ENCODE measurements at places on chromosomes 16 and 17. TPM values are rescaled to one million over a fixed set of nuclear protein-coding genes. Genes with fewer than 3 reads are reported as not detected.
A peak's percentile ranks its signal among the peaks of the same experiment; 100 is the strongest.

Gene TSNAXIP1
- total RNA-seq, result 0.24 TPM

Gene PTX4
- total RNA-seq, result not detected

DNA sequence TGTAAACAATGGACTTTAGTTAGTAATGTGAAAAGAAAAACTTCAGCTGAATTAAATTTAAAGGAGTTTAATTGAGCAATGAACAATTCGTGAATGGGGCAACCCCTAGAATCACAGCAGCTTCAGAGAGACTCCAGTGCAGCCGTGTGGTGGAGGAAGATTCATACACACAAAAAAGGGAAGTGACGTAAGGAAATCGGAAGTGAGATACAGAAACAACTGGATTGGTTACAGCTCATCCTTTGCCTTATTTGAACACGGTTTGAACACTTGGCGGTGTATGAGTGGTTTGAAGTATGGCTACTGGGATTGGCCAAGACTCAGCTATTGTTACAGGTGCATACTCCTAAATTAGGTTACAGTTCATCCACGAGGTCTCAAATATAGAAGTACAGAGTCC is 460.4 kb upstream of the ASIC2 start:
- no peak for DNase-seq

GRCh38 chr17:72467841-72468653 is 347.2 kb downstream of the SOX9 start:
- peak; percentile 92 for DNase-seq

- no peak for DNase-seq
Observed at GRCh38 chr17:50668838-50669581, 34.3 kb downstream of the ABCC3 start.

DNA sequence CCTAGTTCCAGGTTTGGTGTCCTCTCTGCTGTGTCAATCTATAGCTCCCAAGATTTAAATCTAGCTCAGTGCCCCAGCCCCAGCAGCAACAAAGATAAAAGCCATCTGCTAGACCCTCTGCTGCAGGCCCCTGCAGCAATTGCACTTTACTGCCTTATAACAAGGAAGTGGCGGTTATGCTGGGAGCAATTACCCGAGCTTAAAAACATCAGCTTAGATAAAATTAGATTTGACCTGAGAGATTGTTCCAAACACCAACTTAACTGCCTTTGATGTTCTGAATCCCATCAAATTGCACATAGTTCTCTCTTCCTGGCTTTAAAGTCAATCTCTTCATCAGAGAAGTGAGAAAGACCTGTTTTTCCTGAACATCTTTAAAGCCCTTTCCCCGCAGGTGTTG is 62.4 kb upstream of the SHISA6 start:
- DNase-seq, result no peak

DNA sequence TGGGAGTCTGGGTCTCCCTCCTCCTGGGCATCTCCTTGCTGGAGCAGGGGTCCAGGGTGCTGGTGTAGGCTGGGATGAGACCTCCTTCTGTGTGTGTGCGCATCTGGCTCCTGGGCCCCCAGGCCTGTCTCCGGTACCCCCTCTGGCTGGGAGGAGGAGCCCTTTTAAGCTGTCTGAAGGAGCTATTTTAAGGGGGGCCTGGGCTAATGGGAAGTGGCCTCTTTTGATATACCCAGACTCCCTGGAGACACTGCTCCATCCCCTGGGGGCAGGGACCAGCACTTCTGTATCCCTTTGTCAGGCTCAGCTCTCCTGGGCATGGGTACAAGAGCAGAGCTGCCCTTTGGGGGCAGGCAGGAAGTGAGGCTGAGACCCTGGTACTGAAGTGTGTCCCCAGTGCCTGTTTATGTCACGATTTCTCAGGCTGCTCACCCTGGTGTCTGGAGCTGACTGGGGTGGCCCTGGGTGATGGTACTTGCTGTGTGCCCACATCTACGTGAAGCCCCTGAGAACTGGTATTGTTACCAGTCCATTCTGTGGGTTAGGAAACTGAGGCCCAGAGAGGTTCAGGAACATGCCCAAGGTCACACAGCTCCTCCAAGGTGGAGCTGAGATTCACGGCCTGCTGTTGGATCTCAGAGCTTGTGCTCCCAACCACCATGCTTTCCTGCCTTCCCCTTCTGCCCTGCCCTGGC is 6.5 kb downstream of the ADCY7 start:
- no peak for DNase-seq

DNA sequence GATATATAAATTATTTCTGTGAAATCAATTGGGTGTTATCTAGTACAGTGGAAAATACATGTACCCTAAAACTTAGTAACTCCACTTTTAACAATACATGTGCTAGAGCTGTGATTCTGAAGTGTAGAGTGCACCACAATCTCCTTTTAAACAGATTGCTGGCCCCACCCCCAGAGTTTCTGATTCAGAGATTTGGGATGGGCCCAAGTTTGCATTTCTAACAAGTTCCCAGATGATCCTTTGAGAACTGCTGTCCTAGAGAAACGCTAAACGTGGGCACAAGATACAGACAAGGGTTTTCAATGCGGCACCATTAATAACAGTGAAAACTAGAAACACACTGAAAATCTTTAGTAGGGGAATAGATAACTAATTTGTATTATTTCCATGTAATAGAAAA is 49.2 kb downstream of the NXPH3 start:
- peak; percentile 74 for DNase-seq

DNA sequence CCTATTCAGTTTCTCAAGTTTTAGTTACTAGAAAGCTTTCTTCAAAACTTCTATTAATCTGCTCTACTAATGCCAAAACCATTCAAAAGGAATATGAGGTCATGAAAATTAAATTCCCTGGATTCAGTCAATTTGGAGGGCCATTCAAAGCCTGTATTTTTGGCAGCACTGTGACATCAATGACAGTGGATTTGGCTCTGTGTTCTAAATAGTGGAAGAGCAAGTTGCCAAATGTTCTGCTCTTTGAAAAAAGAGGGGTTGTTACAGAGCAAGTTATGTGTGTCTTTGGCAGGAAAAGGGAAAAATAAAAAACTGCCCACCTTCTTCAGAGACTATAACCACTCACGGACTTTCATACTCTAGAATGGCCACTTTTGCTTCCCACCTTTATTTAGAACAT is 3.2 kb upstream of the C16orf46 start:
- DNase-seq, result no peak

Data from umbilical cord (tissue), 2 donors.